ENCODE measurements at places on chromosomes 2 and 18.

- no peak for DNase-seq
These were observed 40.2 kb upstream of the WDSUB1 start for GRCh38 chr2:159326569-159327255.

DNA sequence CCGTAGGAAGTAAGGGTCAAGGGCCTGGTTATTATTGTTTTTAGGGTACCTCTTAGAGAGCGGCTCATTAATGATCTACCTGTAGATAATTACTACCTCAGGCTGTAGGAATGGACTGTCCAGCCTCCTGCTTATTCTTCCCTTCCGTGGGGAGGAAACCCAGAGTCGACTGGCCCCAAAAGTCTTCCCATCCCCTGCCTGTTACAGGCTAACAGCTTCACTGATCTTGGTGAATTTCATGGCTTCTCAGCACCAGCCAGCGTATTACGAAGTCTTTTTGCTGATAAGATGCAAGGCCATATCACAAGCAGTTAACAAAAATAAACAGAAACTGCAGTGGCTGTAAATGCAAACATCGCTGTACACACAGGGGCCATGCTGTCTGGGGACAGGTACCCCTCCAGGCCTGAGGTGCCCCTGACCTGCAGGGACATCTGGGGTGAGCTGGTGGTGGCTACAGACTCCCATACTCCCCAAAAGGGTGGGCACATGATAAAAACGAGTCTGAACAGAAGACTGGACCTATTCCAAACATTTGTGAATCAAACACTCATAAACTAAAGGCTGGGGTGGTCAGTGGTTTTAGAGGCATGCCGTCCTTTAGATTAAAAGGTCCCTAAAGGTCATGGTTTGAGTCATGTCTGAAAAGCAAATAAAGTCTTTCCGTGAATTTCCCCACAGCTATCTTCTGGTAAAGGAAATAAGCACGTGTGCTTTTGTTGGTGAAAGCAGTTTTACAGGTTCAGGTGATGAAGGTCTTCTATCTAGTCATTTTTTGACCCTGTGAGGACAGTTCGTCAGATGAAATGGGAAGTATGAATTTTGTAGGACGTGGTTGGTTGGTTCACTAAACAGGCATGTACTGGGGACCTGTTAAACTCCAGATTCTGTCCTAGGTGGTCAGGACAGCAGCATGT, 36.7 kb downstream of the TTC39C start:
- DNase-seq, result no peak

GRCh38 chr2:57291209-57291608, 755.4 kb upstream of the VRK2 start:
- no peak for DNase-seq

- DNase-seq, result no peak
These were observed 141.3 kb upstream of the NOSTRIN start for GRCh38 chr2:168660870-168661862.

DNA sequence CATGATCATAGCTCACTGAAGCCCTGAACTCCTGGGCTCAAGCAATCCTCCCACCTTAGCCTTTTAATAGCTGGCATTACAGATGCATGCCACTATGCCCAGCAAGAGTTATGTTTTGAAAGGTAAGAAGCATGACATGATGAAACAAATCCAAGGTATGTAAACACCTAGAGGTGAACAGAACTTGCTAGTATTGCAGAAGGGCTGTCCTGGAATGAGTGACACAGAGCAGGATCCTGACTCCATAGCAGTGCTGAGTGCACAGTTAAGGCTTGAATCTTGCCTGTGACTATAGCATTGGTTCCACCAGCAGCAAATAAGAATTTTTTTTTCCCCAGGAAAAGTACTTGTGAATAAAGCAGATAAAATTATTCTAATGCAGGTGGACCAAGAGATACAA, 309.5 kb downstream of the PIK3C3 start:
- DNase-seq, result no peak

DNA sequence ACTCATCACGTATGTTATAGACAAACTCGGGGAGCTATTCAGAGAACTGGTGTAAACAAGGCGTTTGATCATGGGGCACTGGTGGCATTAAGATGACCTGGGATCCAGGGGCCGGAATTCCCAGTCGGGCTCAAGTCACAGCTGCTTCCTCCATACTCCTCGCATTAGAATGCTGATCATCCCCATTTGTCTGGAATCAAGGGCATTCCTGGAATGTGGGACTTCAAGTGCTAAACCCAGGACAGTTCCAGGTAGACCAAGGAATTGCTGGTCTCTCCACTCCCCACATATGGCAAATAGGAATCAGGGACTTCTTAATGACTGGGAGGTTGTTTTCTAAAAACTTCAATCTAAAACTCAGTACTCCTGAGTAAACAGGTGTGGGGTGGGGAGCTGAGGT, 355.7 kb upstream of the RAB6C start:
- no peak for DNase-seq

GRCh38 chr18:9477509-9477908, 2.2 kb downstream of the RALBP1 start:
- no peak for DNase-seq

GRCh38 chr2:215973145-215973792, 40.1 kb downstream of the MREG start:
- no peak for DNase-seq

- DNase-seq, result no peak
These were observed 529 bp downstream of the SEMA4C start for GRCh38 chr2:96869281-96869821.

- DNase-seq, result no peak
These were observed 448.2 kb upstream of the SETBP1 start for GRCh38 chr18:44232500-44232899.

GRCh38 chr2:100145893-100146656, 3.7 kb upstream of the AFF3 start:
- DNase-seq, result no peak

- DNase-seq, result no peak
These were observed 17.1 kb downstream of the SPIRE1 start for GRCh38 chr18:12640881-12641200.

GRCh38 chr18:55106906-55107305, 147.6 kb upstream of the CCDC68 start:
- DNase-seq, result no peak

DNA sequence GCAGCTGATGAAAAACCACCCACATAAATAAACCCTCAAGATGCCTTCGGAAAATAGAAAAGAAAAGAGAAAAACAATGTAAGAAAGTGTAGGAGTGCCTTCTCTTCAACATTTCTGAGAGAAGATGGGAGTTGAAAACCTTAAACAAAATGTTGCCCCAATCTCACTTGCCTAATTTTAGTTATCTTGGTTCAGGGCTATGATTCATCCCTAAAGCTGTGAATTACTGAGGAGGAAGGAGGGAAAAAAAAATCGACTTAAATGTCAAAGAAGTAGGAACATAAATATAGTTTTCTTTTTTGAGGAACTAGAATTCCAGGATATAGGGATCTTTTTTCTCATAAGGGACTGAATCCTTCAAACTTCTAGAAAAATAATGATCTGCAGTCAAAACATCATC, 360.3 kb downstream of the TGIF1 start:
- DNase-seq, result no peak

GRCh38 chr2:41872646-41873045, 175.2 kb upstream of the PKDCC start:
- DNase-seq, result no peak

DNA sequence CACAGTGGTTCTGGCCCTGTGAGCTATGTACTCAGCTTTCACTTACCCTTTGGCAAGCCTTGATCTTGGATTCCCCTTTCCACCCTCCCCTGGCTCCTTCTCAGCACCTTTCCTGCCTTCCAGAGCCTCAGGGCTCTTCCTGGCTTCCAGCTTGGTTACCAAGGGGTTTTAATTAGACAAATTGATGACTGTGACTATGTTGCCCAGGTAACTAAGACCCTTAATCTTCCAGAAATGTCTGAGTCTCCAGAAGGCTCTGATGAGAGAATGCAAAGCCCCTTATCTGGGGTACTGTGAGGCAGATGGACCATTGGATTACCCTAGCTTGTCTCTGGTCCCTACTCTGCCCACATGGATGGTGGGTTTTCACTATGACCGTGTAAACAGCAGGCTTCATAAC, 174.2 kb downstream of the LOXHD1 start:
- DNase-seq, result no peak

GRCh38 chr2:112876257-112876970, 34.6 kb upstream of the IL37 start:
- DNase-seq, result no peak

DNA sequence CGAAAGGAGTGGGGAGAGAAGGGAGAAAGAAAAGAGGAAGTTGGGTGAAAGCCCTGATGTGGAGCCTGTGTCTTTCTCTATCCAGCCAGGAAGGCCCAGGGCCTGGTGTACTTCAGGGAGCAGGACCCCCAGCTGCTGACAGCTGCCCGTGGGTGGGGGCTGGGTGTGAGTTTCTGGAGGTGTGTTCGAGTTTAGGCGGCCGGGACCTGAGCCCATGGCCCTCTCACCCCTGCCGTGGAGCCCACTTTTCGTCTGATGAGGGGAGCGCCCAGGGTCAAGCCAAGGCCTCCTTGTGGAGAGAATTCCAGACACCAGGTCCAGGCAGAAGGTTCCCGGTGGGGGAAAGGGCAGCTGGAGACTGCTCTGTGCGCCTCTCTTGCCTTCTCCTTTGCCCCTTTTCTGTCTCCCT, 2.2 kb downstream of the SIX3 start:
- DNase-seq, result no peak

- DNase-seq, result no peak
These were observed 294.1 kb downstream of the BCL2 start for GRCh38 chr18:63025251-63026090.
